Fibroblast of skin of abdomen (primary cell): ENCODE measurements at places on chromosomes 3 and 15.
A peak's percentile ranks its signal among the peaks of the same experiment; 100 is the strongest.

GRCh38 chr3:47607335-47607734 lies 28.7 kb upstream of the CSPG5 start:
- DNase-seq: no peak

DNA sequence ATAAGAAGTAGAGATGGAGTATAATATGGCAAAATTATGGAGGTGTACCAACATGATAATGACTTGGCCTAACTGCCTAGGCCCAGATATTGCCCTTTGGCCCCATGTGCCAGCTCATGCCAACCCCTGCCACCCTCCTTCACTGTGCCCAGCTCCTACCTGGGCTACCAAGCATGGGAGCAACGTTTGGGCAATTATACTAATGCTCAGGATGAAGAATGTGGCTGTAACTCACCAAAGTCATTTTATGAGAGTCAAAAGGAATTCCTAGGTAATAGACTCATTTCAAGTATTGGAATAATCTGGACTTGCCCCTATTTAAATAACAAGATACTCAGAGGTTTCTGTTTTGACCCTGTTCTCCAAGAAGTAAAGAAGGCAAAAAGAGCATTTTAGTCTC lies 240.2 kb upstream of the IL12A start:
- DNase-seq: no peak

- DNase-seq: no peak
Measured at GRCh38 chr15:78616506-78616905, 4.3 kb downstream of the CHRNA3 start.

GRCh38 chr3:43013743-43014155 lies 34.6 kb downstream of the GASK1A start:
- no peak for DNase-seq

DNA sequence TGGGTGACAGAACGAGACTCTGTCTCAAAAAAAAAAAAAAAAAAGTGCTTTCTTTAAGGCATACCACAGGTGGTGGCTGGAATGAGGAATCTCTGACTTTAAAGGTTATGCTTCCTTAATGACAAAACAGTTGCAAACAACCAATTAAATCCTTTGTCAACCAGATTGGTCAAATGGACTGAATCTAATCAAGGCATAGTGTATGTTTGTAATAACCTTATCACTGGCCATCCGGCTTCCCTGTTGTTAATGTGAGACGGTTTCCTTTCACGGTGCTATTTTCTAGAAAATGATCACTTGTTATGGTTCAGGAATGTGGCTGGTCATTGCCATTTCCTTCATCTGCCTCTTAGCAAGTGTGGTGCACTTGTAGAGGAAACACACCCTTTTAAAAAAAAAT lies 75.9 kb downstream of the FLNB start:
- DNase-seq: no peak

GRCh38 chr3:37324850-37325321 lies 150.5 kb upstream of the LRRFIP2 start:
- peak; percentile 4 for DNase-seq

DNA sequence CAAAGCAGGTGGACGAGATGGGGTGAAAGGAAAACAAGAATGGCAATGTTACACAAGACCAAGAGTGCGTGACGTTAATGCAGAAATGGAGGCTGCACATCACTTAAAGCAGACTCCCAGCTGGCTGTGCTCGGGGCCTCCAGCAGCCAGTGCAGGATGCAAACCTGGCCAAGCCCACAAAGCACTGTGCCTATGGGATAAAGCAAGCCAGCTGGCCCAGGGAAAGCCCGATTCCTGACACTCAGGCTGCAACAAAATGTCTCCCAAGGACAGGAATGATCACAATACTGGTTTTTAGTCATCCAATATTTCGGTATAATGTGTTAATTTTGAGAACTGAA lies 86.2 kb downstream of the SEC22A start:
- DNase-seq: no peak

DNA sequence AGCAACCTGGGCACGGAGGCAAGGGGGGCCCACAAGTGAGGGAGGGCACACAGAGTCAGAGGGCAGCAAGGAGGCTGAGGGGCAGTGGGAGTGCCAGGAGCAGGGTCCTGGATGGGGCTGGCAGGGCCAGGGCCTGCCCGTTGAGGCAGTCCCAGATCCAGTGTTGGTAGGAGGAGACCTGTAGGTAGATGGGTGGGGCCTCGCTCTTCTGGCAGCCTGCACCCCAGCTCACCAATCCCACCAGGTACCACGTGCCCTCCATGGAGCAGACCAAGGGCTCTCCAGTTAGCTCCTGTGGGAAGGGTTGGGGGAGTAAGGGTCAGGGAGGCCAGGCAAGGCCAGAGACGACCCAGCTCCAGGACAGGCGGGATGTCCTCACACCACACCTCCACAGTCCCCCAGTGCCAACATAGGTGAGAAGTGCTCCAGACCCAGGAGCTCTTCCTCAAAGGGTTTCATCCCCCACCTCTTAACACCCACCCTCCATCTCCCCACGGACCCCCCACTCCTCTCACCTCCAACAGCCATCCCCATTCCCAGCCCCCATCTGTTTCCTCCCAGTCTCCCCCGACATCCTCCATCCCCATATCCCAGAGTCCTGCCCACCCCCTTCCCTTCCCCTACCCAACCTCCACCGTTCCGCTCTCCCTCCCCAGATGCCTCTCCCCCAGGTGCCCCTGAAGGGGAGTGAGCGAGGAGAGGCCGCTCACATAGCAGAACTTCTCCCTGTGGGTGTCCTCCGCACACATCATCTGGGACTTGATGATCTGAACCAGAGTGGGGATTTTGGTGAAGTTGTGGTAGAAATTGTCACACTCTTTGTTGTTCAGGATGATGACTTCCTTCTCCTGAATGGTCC lies 5.2 kb downstream of the PRSS50 start:
- no peak for DNase-seq

DNA sequence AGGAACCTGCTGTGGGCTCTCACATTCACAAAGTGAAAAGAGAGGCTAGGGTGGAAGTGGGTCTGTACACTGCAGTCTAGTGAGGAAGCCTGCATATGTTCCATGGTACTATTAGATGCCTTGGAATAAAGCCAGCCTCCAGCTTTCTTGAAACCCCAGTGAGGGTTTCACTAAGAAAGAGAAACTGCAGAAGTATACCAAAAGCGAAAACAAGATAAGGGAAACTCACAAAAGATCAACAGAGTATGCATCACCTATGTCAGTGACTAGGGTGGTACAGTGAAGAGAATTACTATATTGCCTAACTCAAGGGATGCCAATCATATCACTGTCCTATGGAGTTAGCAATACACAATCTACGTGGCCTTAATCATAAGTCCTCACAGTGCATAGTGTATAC lies 212.5 kb upstream of the GADL1 start:
- DNase-seq: no peak

GRCh38 chr3:131608741-131609140 lies 106.0 kb upstream of the MRPL3 start:
- DNase-seq: peak; percentile 55

DNA sequence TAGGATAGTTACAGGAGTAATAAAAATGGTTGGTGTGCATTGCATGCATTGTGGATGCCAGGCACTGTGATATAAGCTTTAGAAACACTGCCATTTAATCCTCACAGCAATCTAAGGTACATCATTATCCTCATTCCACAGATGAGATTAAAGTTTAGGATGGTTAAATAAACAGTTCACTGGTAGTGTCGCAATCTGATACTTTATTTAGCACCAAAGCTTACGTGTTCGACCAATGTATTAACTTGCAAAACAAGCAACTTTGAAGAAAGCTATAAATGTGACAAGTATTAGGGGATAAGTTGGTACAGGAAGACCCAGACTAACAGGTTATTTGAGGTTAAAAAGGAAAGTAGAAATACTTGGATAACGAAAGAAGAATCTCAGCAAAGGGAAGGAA lies 150.5 kb upstream of the ZNF385D start:
- DNase-seq: no peak
